ENCODE measurements at places on chromosomes 4 and X.

GRCh38 chr4:96471956-96472867 is 632.3 kb downstream of the PDHA2 start:
- peak; percentile 20 for DNase-seq

GRCh38 chr4:94690851-94691254 is 66.9 kb upstream of the BMPR1B start:
- peak; percentile 34 for DNase-seq

GRCh38 chrX:46597771-46598170 is 24.2 kb downstream of the CHST7 start:
- no peak for DNase-seq

- no peak for DNase-seq
Observed at GRCh38 chrX:29627833-29628232, 587.5 kb upstream of the MAGEB2 start.

DNA sequence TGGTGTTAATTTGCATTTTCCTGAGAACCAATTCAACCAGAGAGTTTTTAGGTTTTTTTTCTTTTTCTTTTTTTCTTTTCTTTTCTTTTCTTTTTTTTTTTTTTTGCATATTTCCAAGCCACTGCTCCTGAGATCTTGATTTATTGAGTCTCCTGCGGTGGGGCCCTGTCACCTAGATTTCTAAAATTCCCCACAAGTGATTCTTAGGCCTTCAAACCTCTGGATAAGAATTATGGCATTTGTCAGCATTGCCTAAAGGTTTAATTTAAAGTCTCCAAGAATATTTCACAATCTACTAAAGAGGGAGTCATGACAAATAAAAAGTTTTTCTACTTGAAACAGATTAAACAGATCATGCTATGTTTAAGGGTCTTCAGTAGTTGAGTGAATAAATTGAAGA is 84.9 kb downstream of the GAB1 start:
- DNase-seq, result no peak

DNA sequence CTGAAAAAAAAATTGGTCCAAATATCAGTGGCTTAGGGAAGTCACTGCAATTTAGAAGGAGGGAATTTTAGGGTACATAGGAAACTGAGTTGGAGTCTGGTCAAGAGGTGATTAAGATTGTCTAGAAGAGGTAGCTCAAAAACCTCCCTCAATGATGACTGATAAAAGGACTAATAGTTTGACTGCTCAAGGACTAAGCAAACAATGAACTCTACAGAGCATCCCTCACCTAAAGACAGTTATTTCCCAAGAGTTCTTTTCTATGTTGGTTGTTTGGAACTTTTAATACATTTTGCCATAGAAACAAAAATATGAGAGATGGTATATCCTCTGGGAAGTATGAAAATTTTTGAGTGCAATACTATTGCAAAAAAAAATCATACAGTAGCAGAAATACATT is 35.7 kb downstream of the MAOB start:
- no peak for DNase-seq

Measured in mesendoderm (in vitro differentiated cells).